ENCODE measurements at places on chromosomes 11 and 22. TPM values are rescaled to one million over a fixed set of nuclear protein-coding genes. Genes with fewer than 3 reads are reported as not detected.

GRCh38 chr11:77244277-77245027 is 57.0 kb downstream of the GDPD4 start:
- peaks cover 6% of the 10 kb centered on the region for H3K36me3 ChIP-seq
- H3K4me1 ChIP-seq, result peaks cover 12% of the 10 kb centered on the region

- H3K27ac ChIP-seq, result no peak overlapping the region
- DNase-seq, result no peak
- peaks cover 27% of the 10 kb centered on the region for H3K27me3 ChIP-seq
- H3K4me1 ChIP-seq, result no peaks in the 10 kb centered on the region
- no peaks in the 10 kb centered on the region for H3K36me3 ChIP-seq
- no peak overlapping the region for H3K4me3 ChIP-seq
Observed at GRCh38 chr22:44423556-44424358, 74.3 kb downstream of the RTL6 start.

DNA sequence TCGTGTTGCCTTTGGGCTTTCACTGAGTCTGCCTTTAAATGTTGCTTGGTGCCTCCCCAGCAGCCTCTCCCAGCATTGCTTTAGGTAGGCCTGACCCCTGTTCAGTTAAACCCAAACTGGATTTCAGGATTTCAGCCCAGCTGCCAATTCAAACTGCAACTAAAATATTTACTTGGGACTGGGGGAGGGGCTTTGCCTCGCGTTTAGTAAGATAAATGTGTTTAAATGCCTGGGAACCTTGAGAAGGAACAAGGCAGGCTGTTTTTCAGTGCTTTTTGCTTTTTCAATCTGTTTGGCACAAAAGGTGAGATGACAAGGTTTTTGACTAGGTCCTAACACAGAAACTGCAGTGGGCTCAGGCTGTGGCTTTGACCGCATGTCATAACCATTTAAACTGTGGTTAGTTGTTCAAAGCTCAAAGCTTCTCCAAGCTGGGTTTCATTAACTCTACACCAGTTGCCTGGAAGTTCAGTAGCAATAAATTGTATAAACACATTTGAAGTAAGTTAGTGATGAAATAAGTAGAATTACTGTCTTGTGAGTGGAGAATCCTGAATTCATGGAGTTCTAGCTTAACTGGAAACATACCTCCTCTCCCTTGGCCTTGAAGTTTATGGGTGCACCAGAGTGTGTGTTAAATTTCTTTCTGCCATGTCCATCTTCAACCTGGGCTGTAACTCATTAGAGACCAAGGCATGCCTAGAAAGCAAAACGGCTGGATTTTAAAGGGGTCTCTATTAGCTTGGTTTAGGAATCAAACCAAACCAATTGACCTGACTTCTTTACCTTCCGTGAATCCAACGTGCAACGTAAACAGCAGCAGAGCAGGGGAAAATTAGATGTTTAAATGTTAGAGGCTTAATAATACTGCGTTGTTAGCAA is 3.6 kb downstream of the PKNOX2 start:
- H3K4me1 ChIP-seq, result peaks cover 6% of the 10 kb centered on the region
- H3K27me3 ChIP-seq, result peaks cover 20% of the 10 kb centered on the region
- no peak overlapping the region for H3K4me3 ChIP-seq
- no peak for DNase-seq
- no peaks in the 10 kb centered on the region for H3K36me3 ChIP-seq

DNA sequence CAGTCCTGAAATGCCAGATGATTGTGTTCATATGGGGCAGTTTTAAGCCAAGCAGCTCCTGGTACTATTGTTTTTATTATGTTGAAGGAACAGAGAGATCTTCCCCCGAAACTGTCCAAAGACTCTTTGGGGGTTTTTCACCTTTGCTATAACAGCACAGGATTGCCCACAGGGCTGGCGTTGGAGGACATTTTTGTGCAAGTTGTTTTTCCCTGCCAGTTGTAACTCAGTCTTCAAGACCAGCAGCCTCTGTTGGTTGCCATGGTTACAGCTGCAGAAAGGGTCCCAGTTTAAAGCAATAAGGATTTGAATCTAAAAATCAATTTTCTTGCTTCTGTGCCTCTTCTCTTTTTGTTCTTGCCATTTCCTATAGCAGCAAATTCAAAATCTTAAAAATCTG is 45.4 kb upstream of the YWHAH start:
- H3K36me3 ChIP-seq, result peaks cover 26% of the 10 kb centered on the region
- H3K4me1 ChIP-seq, result no peaks in the 10 kb centered on the region
- H3K27me3 ChIP-seq, result no peaks in the 10 kb centered on the region
- no peak for DNase-seq

DNA sequence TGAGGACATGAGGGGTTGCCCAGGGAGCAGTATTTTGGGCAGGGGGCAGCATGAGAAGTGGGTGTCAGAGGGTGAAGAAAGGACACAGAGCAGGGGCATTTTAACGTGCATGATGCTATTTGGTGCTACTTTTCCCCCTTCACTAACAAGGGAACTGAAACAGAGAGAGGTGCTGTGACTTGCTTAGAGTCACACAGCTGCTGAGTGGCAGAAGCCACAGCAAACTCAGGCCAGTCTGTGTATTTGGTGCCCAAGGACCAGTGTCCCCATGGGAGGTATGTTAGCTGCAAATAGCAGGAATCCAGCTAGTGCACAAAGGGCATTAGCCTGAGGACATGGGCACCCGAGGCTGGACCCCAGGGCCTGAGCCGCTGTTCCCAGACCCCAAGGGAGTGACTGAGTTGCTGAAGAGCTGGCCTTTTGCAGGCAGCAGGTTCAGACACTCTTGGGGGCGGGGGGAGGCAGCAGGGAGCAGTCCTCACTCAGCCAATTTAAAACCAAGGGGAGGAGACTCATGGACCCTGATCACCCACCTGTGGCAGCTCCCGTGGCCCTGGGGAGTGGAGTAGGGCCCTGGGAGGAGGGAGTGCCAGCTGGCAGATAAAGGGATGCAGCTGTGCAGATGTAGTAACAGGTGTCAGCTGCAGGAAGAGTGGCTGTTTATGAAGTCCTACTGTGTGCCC is 14.6 kb downstream of the PARVG start:
- DNase-seq, result no peak
- peaks cover 52% of the 10 kb centered on the region for H3K27me3 ChIP-seq
- H3K4me3 ChIP-seq, result no peak overlapping the region
- H3K36me3 ChIP-seq, result no peaks in the 10 kb centered on the region

DNA sequence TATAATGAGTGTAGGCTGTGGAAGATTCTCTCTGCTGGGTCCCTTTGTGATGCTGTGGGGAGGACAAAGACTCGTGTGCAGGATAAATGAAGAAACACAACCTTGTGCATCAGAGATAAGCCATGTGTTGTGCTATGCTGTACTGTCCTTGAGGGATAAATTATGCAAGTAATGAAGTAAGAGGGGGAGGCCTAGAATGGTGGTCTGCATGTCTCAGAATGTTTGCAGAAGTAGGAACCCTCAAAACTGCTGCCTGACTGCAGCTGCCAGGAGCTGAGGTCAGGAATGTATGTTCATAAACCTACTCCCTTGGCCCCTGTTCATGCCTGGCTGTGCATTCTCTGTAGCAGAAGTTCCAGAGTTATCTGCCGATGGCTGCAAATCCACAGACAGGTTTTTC is 4.6 kb upstream of the SMCO4 start:
- no peaks in the 10 kb centered on the region for H3K36me3 ChIP-seq
- no peaks in the 10 kb centered on the region for H3K4me1 ChIP-seq
- no peak for DNase-seq
- no peak overlapping the region for H3K4me3 ChIP-seq
- no peak overlapping the region for H3K27ac ChIP-seq

GRCh38 chr11:111540114-111540936 is at the start of gene LAYN:
TSS of gene LAYN (plus strand) at chr11:111540720. CDS start at chr11:111540844, 124 bp downstream.
- H3K36me3 ChIP-seq, result no peaks in the 10 kb centered on the region
- H3K4me3 ChIP-seq, result no peak within 1 kb of the TSS
- no peak for DNase-seq
- no peaks in the 10 kb centered on the region for H3K27me3 ChIP-seq

- no peak overlapping the region for H3K27ac ChIP-seq
- no peaks in the 10 kb centered on the region for H3K27me3 ChIP-seq
- no peaks in the 10 kb centered on the region for H3K36me3 ChIP-seq
- no peak overlapping the region for H3K4me3 ChIP-seq
- DNase-seq, result no peak
- H3K4me1 ChIP-seq, result peaks cover 20% of the 10 kb centered on the region
Observed at GRCh38 chr11:66725647-66726046, 3.4 kb downstream of the SPTBN2 start.

DNA sequence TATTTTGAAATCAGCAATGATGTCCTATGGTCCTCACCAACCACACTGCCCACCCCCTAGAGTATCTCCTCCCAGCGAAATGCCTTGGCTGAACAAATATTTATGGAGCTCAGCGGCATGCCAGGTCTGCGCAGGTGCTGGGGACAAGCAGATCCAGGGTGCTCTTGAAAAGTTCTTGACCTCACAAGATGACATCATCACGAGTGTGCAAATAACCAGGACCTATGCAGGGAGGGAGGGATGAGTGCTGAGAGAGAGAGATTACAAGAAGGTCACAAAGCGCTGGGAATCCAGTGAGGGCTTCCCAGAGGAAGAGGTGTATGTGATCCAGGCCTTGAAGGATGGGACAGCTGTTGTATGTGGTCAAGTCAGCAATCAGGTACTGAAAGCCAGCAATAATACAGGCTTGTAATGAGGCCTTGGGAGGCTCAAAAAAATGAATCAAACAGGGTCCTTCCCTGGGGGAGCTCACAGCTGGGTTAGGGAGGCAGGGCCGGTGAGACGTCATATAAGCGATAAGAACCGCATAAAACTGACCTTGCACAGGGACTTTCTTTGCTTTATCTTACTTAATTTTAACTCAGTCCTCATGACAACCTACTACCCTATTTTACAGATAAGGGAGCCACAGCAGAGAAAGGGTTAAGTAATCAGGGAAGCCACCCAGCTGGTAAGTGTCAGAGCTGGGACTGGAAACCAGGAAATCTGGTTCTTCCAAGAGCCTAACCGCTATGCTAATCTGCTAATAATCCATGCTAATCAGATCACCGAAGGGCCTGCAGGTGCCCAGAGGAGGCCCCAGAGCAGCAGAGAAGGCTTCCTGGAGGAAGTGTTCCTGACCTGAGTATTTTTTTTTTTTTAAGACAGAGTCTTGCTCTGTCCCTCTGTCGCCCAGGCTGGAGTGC is 8.2 kb downstream of the ARRB1 start:
- no peak overlapping the region for H3K27ac ChIP-seq
- H3K27me3 ChIP-seq, result no peaks in the 10 kb centered on the region
- H3K4me3 ChIP-seq, result no peak overlapping the region
- peaks cover 11% of the 10 kb centered on the region for H3K36me3 ChIP-seq

DNA sequence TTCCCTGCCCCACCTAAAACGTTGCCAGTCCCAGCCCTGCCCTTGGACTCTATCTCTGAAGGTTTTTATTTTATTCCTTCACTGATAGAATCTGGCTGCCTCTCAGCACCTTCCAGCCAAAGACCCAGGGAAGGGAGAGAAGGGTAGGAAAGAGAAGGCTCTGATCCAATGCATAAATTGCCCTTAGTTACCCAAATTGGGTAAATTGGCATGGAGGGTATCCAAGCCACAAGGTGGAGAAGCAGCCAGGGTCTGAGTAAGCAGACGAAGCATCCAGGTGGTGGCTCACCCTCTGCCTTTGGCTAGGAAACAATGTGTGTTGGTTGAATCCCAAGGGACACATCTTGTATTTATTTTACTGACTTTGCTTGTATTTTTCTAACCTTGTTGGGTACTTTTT is 89.0 kb downstream of the FEZ1 start:
- H3K27ac ChIP-seq, result no peak overlapping the region
- H3K4me3 ChIP-seq, result no peak overlapping the region
- H3K36me3 ChIP-seq, result no peaks in the 10 kb centered on the region
- peaks cover 6% of the 10 kb centered on the region for H3K4me1 ChIP-seq
- DNase-seq, result no peak

GRCh38 chr11:114115451-114115928 is 56.0 kb downstream of the ZBTB16 start:
- H3K4me3 ChIP-seq, result no peak overlapping the region
- H3K27ac ChIP-seq, result peak overlapping the region; percentile 19
- peaks cover 92% of the 10 kb centered on the region for H3K36me3 ChIP-seq
- no peak for DNase-seq
- no peaks in the 10 kb centered on the region for H3K27me3 ChIP-seq
- peaks cover 77% of the 10 kb centered on the region for H3K4me1 ChIP-seq

GRCh38 chr11:115363921-115364320 is 140.3 kb downstream of the CADM1 start:
- H3K4me3 ChIP-seq, result no peak overlapping the region
- no peaks in the 10 kb centered on the region for H3K27me3 ChIP-seq
- H3K27ac ChIP-seq, result no peak overlapping the region
- H3K36me3 ChIP-seq, result no peaks in the 10 kb centered on the region
- no peak for DNase-seq
- no peaks in the 10 kb centered on the region for H3K4me1 ChIP-seq

DNA sequence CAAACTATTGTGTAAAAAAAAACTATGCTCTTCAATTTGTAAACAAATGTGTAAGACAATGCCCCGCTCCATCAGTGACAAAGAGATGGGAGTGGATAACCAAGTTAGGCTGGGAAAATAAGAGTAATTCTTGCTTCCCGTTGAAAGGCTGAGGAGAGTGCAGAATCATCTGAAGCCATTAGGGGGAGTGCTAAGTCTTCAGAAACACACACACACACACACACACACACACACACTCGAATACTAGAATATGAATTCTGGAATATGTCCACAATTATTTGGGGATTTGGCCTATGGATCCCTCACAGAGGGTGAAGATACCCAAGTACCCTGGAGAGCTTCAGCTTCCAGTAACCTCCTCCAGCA is 27.8 kb upstream of the ROBO3 start:
- H3K36me3 ChIP-seq, result peaks cover 5% of the 10 kb centered on the region
- H3K27me3 ChIP-seq, result peaks cover 27% of the 10 kb centered on the region
- no peak overlapping the region for H3K27ac ChIP-seq
- DNase-seq, result peak; percentile 80

DNA sequence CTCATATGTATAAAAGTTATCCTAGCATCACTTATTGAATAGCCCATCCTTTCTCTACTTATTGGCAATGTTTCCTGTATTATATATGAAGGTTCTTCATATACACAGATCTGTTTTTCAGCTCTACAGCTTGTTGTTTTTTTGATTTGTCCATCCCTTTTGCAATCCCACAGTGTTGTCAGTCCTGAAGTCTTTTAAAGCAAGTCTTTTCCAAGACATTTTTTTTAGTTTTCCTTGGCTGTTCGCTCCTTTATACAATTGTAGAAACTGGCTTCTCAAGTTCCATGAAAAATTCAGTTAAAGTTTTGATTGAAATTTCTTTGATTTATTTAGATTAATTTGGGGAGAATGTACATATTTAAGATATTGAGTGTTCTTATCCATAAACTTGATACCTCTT is 295.3 kb upstream of the SORL1-AS1 start:
- H3K4me3 ChIP-seq, result no peak overlapping the region
- H3K27me3 ChIP-seq, result no peaks in the 10 kb centered on the region
- no peak overlapping the region for H3K27ac ChIP-seq
- peaks cover 5% of the 10 kb centered on the region for H3K36me3 ChIP-seq
- DNase-seq, result no peak
- H3K4me1 ChIP-seq, result no peaks in the 10 kb centered on the region

Gene LRRC74B
- not detected for total RNA-seq

Gene KCNJ1
- not detected for total RNA-seq

Data from MCF 10A (cell line).